ENCODE measurements at places on chromosomes 1 and 21.

- H3K4me1 ChIP-seq: no peaks in the 10 kb centered on the region
- DNase-seq: no peak
- H3K36me3 ChIP-seq: peaks cover 5% of the 10 kb centered on the region
- no peak overlapping the region for H3K27ac ChIP-seq
- no peaks in the 10 kb centered on the region for H3K27me3 ChIP-seq
Measured at GRCh38 chr1:74357756-74358155, 122.6 kb downstream of the TNNI3K start.

- peak overlapping the region; percentile 93 for H3K4me3 ChIP-seq
- peaks cover 80% of the 10 kb centered on the region for H3K4me1 ChIP-seq
- DNase-seq: no peak
- H3K36me3 ChIP-seq: peaks cover 55% of the 10 kb centered on the region
Measured at GRCh38 chr1:230864441-230864840, 3.9 kb downstream of the C1orf198 start.

DNA sequence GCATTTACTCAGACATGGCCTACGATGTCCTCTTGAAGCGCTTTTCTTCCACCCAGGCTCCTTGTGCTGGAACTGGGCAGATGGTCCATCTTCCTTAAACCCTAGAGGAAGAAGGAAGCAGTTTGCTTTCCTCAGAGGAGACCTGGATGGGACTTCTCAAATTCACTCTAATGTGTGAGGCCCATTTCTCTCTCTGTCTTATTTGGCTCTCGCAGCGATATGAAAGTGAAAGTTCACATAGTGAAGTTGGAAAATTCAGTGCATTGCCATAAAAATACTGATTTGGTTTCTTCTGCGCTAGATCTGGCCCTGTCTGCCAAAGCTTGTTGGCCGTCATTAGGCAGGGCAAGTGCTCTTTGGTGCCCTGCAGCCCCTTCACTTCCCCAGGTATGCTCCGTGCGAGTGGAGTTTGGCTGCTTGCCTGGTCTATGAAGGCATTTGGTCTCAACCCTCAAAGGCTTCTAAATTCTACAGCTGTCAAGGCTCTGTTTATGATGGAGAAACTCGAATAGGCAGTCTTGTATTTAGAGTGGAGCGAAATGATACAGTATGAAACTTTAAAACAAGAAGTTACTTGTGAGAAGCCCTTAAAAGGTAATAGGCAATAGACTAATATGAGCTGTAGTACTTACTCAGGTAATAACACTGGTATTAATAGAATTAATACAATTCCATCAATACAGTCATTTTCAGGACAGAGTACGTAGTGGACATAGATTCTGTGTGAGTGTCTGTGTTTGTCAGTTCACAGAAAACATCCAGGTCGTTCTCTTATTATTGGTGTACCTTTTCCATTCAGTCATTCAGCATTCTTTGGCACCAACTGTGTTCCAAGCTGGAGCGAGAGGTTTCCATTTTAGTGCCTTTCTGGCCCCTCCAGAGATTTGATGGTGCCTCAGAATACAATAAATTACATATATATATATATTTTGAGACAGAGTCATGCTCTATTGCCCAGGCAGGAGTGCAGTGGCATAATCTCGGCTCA is 20.5 kb downstream of the SZRD1 start:
- no peak overlapping the region for H3K27ac ChIP-seq
- peaks cover 68% of the 10 kb centered on the region for H3K4me1 ChIP-seq
- no peak overlapping the region for H3K4me3 ChIP-seq

DNA sequence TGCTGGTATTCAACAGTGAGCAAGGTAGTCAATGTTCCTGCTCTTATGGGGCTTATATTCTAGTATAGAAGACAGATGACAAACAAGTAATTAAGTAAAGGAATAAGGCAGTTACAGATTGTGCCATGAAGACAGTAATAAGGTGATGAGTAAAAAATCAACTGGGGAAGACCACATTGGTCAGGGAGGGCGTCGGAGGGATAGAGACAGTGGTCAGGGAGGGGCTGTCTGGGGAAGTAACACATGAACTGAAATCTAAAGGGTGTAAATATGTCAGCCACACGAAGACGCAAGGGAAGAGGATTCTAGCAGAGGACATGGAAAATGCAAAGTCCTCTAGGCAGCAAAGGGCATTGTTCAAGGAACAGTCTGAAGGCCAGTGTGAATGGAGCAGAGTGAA is 10.1 kb downstream of the IL12RB2 start:
- no peaks in the 10 kb centered on the region for H3K36me3 ChIP-seq
- H3K4me3 ChIP-seq: no peak overlapping the region
- H3K27me3 ChIP-seq: peaks cover 24% of the 10 kb centered on the region

DNA sequence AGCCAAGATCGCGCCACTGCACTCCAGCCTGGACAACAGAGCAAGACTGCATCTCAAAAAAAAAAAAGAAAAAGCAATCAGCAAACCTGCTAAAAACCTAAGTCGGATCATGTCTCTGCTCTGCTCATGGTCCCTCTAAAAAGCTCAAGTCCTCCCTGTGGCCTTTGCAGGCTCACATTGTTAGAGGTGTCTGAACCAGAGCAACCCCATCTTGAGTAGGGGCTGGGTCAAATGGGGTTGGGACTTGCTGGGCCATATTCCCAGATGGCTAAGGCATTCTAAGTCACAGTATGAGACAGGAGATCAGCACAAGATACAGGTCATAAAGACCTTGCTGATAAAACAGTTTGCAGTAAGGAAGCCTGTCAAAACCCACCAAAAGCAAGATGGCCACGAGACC is 3.0 kb upstream of the DRAXIN start:
- peaks cover 12% of the 10 kb centered on the region for H3K4me1 ChIP-seq
- H3K27ac ChIP-seq: no peak overlapping the region
- no peak for DNase-seq

DNA sequence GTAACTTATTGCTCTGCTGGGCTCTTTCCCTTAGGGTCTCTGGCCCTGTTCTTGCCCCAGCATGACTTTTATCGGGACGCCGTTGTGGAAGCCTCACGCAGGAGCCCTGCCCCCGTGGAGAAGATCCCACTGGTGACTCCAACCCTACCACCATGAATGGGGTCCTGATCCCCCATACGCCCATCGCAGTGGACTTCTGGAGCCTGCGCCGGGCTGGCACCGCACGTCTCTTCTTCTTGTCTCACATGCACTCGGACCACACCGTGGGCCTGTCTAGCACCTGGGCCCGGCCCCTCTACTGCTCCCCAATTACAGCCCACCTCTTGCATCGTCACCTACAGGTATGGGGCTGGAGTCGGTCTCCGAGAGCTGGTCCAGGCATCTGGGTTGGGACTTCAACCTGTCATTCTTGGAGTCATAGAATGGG is 322 bp downstream of the DCLRE1B start:
- no peaks in the 10 kb centered on the region for H3K27me3 ChIP-seq
- H3K4me3 ChIP-seq: peak overlapping the region; percentile 89
- peak overlapping the region; percentile 97 for H3K27ac ChIP-seq
- H3K4me1 ChIP-seq: peaks cover 24% of the 10 kb centered on the region

GRCh38 chr1:9101510-9102146 is 27.3 kb downstream of the GPR157 start:
- H3K27ac ChIP-seq: no peak overlapping the region
- H3K4me1 ChIP-seq: peaks cover 14% of the 10 kb centered on the region
- no peaks in the 10 kb centered on the region for H3K36me3 ChIP-seq

DNA sequence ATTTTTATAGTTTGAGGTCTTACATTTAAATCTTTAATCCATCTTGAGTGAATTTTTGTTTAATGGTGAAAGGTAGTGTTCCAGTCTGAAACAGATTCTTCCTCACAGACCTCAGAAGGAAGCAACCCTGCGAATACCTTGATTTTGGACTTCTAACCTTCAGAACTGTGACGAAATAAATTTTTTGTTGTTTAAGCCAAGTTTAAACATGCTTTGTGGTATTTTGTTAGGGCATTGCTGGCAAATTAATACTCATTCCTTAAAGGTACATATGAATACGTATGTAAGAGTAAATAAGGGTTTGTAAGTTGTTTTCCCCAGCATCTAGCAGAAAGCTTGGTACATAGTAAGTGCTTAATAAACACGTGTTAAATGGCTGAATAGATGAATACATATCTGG is 100.3 kb downstream of the SEC16B start:
- peak overlapping the region; percentile 52 for H3K27ac ChIP-seq
- H3K36me3 ChIP-seq: no peaks in the 10 kb centered on the region
- DNase-seq: no peak
- H3K4me3 ChIP-seq: no peak overlapping the region
- peaks cover 61% of the 10 kb centered on the region for H3K4me1 ChIP-seq
- no peaks in the 10 kb centered on the region for H3K27me3 ChIP-seq

DNA sequence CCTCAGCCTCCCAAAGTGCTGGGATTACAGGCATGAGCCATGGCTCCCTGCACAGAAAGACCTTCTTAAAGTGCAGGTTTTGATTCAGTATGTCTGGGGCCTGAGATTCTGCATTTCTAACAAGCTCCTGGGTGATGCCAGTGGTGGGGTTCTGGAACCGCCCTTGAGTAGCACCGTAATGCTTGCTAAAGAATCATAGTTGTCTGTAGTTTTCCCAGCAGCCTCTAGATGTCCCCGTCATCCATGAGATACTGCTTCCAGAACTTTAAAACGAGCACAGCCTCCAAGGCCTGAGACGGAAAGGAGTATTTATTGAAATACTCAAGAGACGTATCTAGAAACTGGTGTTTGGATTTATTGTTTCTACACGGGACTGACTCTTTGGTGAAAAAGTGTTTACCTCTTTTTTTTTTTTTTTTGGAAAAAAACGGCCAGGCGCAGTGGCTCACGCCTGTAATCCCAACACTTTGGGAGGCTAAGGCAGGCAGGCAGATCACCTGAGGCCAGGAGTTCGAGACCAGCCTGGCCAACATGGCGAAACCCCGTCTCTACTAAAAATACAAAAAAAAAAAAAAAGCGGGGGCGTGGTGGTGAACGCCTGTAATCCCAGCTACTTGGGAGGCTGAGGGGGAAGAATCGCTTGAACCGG is 2.6 kb upstream of the TOR3A start:
- H3K4me3 ChIP-seq: no peak overlapping the region
- DNase-seq: peak; percentile 72
- peaks cover 6% of the 10 kb centered on the region for H3K27me3 ChIP-seq
- peaks cover 44% of the 10 kb centered on the region for H3K4me1 ChIP-seq

- H3K27me3 ChIP-seq: peaks cover 42% of the 10 kb centered on the region
- no peak overlapping the region for H3K4me3 ChIP-seq
- no peaks in the 10 kb centered on the region for H3K4me1 ChIP-seq
- H3K27ac ChIP-seq: no peak overlapping the region
Measured at GRCh38 chr1:20139776-20140612, 871 bp downstream of the PLA2G2F start.

- H3K4me1 ChIP-seq: peaks cover 6% of the 10 kb centered on the region
- DNase-seq: no peak
- H3K4me3 ChIP-seq: no peak overlapping the region
- H3K27me3 ChIP-seq: peaks cover 59% of the 10 kb centered on the region
- H3K27ac ChIP-seq: no peak overlapping the region
Measured at GRCh38 chr1:179786815-179787685, 44.0 kb downstream of the FAM163A start.

GRCh38 chr1:220550811-220551399 is 23.0 kb downstream of the MARK1 start:
- peaks cover 3% of the 10 kb centered on the region for H3K27me3 ChIP-seq
- no peak overlapping the region for H3K27ac ChIP-seq
- no peaks in the 10 kb centered on the region for H3K4me1 ChIP-seq
- no peaks in the 10 kb centered on the region for H3K36me3 ChIP-seq
- H3K4me3 ChIP-seq: no peak overlapping the region

DNA sequence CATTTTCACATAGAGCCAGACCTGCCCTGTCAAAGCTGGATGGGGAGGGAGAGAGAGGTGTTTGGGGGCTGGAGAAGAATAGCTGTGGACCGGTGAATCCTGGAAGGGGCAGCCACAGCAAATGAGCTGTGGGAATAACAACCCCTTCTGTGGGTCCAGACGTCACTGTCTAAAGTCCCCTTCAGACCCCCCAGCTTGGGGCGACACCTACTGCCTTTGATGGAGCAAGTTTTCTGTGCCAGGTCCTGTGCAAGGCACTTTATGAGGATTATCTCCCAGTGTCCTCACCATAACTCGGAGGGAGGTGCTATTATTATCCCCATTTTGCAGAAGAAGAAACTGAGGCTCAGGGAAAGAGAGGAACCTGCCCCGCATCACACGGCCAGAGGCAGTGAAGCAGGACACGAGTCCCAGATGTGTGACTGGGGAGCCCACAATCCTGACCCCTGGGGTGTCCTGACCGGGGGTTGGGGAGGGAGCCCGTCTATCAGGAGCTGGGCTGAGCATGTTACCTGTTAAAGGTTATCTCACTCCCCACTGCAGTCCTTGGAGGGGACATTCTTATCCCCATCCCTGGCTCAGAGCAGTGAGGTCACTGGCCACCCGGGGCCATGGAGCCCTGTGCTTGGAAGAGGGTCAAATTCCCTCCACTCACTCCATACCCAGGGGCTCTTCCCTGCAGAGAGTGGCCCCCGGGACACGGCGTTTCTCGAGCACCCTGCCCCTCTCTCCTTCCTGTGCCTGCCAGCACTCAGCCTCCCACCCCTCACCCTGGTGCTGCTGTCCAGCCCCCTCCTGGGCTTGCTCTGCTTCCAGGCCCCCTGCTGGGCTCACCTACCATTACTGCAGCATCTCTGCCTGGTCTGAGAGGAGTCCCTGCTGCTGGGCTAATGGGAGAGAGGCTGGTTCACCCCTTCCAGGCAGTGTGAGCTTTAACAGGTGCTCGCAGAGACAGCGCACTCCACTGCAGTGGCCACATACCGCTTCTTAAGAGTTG is 132.9 kb downstream of the PTPRU start:
- DNase-seq: no peak
- no peaks in the 10 kb centered on the region for H3K36me3 ChIP-seq
- H3K4me1 ChIP-seq: no peaks in the 10 kb centered on the region

DNA sequence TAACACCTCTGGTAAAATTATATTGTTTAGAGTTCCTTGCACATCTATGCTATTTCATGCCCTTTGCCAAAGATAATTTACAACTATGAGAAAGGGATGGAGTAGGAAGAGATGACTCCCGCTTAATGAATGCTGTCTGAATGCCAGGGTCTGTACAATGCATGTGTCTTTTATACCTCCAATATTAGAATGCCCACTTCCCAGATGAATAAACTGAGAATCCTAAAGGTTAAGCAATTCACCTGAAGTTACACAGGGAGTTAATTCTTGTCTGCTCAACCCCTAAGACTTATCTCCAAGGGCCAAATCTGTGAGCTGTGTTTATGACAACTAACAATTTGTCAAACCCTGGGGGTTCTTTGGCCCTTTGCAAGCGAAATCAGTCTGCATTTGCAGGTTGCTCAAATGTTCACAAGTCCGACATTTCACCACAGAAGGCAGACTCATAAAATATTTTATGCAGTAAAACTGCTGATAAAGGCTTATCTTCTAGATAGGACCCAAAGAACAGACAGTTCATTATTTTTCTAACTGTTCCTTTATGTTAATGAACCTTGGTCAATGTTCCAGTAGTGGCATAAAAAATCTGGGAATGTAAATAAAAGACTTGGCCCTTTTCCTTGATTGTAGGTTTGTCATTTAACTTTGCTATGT is 50.2 kb upstream of the ATP1A1 start:
- DNase-seq: no peak
- no peaks in the 10 kb centered on the region for H3K36me3 ChIP-seq
- H3K27me3 ChIP-seq: peaks cover 12% of the 10 kb centered on the region
- no peak overlapping the region for H3K4me3 ChIP-seq
- no peak overlapping the region for H3K27ac ChIP-seq
- no peaks in the 10 kb centered on the region for H3K4me1 ChIP-seq

- peaks cover 22% of the 10 kb centered on the region for H3K36me3 ChIP-seq
- peak; percentile 41 for DNase-seq
- H3K27me3 ChIP-seq: no peaks in the 10 kb centered on the region
Measured at GRCh38 chr1:90973897-90974798, 47.7 kb downstream of the ZNF644 start.

Measured in HFFc6 (cell line).